ENCODE measurements at places on chromosomes 7 and 10.

DNA sequence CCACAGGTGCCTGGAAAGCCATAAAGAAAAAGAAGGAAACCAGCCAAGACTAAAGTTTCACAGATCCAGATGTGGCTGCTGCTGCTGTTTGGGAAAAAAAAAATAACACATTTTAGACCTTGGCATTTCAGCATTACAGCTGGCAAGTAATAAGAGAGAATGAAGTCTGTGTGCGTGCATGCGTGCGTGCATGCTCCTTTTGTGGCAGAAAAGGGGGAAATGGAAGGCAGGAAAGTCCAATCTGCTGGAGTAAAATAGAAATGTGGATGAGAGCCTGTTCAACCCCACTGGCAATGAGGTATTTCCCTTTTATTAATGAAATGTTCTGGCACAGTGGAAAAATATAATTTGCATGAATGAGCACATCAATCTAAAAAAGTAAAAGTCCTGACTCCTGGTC lies 137.0 kb upstream of the SEMA3A start:
- no peak overlapping the region for H3K27ac ChIP-seq
- H3K27me3 ChIP-seq, result no peaks in the 10 kb centered on the region
- H3K36me3 ChIP-seq, result no peaks in the 10 kb centered on the region
- H3K4me1 ChIP-seq, result no peaks in the 10 kb centered on the region
- no peak overlapping the region for H3K4me3 ChIP-seq

- no peaks in the 10 kb centered on the region for H3K4me1 ChIP-seq
- H3K27ac ChIP-seq, result no peak overlapping the region
- no peaks in the 10 kb centered on the region for H3K36me3 ChIP-seq
- no peak for DNase-seq
- no peak overlapping the region for H3K4me3 ChIP-seq
Measured at GRCh38 chr10:68132391-68132790, 23.1 kb downstream of the MYPN start.

DNA sequence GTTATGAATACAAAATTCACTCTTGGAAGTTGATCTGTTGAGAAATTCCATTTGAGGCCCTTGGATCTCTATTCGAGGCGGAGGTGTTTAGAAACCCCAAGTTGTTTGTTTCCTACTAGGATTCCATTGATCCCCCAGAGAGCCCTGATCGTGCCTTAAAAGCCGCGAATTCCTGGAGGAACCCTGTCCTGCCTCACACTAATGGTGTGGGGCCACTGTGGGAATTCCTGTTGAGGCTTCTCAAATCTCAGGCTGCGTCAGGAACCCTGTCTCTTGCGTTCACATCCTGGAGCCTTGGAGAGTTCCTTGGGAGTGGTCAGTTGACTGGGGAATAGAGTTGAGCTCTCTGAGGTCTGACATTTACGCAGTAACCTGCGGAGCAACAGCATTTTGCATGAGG lies 1.2 kb downstream of the CFAP69 start:
- H3K4me1 ChIP-seq, result peaks cover 18% of the 10 kb centered on the region
- H3K27me3 ChIP-seq, result peaks cover 9% of the 10 kb centered on the region
- peak overlapping the region; percentile 85 for H3K27ac ChIP-seq
- peak overlapping the region; percentile 86 for H3K4me3 ChIP-seq

DNA sequence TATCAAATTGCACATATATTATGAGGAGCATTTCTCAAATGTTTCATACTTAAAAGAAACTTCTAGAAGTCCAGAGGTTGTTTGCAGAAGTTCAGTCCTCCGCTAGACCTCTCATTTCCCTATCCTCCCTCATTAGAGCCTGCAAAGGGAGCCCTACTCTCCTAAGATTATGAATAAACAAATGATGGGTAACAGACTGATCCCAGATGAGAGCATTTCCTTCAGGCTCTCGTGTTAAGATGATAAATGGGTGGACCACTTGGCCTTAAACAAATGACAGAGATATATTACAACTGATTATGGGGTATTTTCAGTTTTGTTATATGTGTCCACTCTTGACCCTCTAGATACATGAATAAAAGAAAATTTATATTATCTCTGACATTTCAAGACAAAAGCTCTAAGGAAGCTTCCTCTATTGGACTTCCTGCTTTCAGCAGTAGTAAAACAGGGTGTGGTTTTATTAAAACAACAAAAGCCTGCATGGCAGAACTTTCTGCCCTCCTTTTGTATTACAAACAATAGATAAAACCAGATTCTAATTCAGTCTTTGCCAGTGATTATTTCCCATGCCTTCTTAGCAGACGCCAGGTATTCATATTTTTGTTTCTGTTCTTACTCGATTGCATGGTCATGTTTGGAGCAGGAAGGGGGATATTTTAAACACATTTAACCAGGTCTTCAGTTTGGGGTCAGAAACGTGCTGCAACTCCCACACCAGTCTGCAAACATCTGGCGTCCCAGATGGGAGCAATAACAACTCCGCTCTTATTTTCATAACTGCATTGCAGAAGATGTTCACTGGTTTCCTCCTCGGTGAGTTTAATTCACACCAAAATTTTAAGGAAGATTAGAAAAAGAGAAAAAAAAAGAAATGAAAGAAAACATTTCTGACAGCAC lies 52.4 kb upstream of the FAM204A start:
- no peaks in the 10 kb centered on the region for H3K27me3 ChIP-seq
- DNase-seq, result no peak

DNA sequence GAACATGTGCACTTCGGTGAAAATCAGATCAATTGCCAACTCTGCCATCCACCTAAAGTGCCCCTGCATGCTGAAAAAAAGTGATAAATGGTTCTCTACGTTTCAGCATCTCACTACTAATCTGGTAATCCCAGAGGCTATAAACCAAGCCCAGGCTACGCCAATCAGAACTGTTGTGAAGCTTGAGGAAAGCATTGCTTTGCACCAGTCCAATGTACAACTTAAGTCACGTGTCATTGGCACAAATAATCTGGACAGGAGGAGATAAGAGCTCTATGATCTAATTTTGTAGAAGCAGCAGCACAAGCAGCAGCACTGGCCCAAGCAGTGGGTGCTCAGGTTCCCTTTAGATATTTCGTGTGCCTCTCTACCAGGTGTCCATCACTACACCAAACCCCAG lies 4.4 kb upstream of the EGR2 start:
- no peak overlapping the region for H3K27ac ChIP-seq
- peaks cover 56% of the 10 kb centered on the region for H3K27me3 ChIP-seq
- no peak for DNase-seq
- H3K4me1 ChIP-seq, result peaks cover 18% of the 10 kb centered on the region

DNA sequence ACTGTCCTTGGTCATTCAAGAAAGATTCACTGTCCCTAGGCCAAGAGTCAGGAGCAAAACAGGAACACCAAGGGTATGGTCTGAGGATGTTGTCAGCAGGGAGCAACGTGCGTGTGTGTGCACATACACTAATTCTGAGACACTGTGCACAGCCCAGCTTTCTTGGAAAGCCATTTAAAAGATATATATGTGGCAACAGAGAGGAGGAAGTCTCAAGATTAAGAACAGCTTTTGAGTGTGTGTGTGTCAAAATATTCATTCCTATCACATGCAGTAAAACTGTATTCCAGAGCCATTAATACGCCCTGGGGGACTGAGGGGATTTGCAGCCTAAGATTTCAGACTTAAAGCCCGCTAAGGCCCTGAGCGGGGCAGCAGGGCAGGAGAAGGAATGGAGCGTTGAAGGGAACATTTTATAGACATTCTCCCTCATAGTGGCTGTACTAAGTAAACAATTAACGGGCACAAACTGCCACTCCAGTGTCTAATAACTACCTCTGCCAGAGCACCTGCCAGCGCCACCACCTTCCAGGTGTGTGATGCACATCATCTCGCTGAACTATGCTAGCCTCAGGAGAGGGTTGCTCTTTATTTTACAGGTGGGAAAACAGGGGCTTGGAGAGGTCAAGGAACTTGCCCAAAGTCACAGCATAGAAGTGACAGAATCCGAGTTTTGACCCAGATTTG lies 2.0 kb downstream of the NOD1 start:
- peak overlapping the region; percentile 53 for H3K4me3 ChIP-seq
- H3K4me1 ChIP-seq, result peaks cover 6% of the 10 kb centered on the region
- H3K36me3 ChIP-seq, result no peaks in the 10 kb centered on the region
- no peak overlapping the region for H3K27ac ChIP-seq
- H3K27me3 ChIP-seq, result peaks cover 17% of the 10 kb centered on the region
- no peak for DNase-seq

GRCh38 chr7:4738711-4739527 lies 36.5 kb upstream of the AP5Z1 start:
- H3K27me3 ChIP-seq, result no peaks in the 10 kb centered on the region
- peaks cover 13% of the 10 kb centered on the region for H3K36me3 ChIP-seq
- peak overlapping the region; percentile 99 for H3K27ac ChIP-seq
- H3K4me3 ChIP-seq, result peak overlapping the region; percentile 57
- no peak for DNase-seq

- no peaks in the 10 kb centered on the region for H3K27me3 ChIP-seq
- H3K36me3 ChIP-seq, result no peaks in the 10 kb centered on the region
- no peak overlapping the region for H3K27ac ChIP-seq
Measured at GRCh38 chr10:128414568-128414967, 288.3 kb upstream of the MKI67 start.

GRCh38 chr10:61399406-61399805 lies 53.8 kb downstream of the TMEM26 start:
- peaks cover 16% of the 10 kb centered on the region for H3K4me1 ChIP-seq
- H3K4me3 ChIP-seq, result no peak overlapping the region
- no peak overlapping the region for H3K27ac ChIP-seq
- H3K36me3 ChIP-seq, result no peaks in the 10 kb centered on the region

DNA sequence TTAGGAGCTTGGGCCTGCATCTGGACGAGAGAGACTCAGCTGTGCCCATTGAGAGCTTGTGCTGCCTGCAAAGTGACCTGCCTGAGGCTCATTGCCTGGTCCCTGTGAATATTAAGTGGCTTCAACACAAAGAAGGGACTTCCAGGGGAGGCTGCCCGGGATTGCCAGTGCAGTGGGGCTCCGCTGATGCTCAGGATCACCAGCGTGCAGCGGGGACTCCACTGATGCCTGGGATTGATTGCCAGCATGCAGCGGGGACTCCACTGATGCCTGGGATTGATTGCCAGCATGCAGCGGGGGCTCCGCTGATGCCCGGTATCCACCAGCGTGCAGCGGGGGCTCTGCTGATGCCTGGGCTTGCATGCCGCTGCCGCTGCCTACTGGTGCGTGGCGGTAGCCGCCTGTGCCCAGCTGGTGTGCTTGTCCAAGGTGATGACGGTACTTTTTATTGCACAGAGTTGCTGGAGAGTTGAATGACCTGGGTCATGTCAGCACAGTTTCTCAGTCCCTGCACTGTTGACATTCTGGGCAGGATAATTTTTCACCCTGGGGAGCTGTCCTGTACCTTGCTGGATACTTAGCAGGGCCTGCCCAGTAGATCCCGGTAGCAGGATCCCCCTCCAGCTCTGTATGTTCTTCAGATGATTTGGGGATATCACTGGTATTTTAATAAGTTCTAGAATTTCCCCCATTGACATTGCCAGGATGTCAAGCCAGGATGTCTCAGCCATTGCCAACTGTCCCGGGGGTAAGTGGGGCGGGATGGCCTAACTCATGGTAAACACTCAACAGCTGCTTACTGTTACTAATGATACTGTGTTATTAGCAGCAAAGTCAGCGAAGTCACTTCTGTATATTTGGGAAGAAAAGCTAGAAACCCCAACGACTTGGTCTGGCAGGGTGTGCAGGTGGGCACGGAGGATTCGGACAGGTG lies 13.0 kb downstream of the DOCK1 start:
- no peak for DNase-seq
- H3K4me3 ChIP-seq, result no peak overlapping the region
- H3K27ac ChIP-seq, result no peak overlapping the region
- peaks cover 21% of the 10 kb centered on the region for H3K36me3 ChIP-seq
- H3K4me1 ChIP-seq, result peaks cover 15% of the 10 kb centered on the region

DNA sequence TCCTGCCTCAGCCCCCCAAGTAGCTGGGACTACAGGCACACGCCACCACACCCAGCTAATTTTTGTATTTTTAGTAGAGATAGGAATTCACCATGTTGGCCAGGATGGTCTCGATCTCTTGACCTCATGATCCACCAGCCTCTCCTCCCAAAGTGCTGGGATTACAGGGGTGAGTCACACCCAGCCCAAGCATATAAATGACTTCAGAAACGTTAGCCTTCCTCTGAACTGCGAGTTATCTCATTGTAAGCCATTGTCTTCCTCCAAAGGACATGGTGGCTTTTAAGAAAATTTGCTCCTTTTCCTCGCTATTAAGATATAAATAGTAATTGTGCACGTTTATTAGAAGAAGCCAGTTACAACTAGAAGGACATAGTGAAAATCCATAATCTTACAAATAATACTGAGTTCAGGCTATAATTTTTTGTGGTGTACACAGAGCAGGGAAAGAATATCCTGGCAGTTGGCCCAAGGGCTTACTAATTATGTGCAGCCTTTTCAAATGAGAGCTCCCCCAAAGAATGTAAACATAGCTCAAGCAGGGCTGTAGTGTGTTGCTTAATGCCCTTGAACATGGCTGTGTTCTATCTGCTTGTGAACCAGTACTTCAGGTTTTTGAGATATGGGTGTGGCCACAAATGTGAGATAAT lies 495.8 kb downstream of the PARD3 start:
- peaks cover 25% of the 10 kb centered on the region for H3K4me1 ChIP-seq
- no peak overlapping the region for H3K4me3 ChIP-seq
- peak overlapping the region; percentile 78 for H3K27ac ChIP-seq
- H3K36me3 ChIP-seq, result peaks cover 23% of the 10 kb centered on the region

DNA sequence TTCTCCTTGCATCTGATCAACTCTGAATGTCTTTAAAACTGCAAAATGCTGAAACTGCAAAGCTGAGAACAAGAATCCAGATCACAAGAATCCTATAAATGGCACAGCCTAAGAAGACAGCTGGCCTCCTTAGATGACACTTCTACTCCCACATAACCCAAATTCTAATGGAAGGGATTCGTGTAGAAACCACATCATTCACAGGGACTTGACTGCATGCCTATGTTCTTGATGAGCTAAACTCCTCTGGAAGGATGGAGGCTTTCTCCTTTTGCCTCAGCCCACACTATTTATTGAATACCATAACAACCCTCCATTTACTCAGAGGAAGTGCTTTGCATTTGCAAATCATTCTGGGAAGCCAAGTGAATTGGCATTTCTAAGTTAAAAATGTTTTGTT lies 252.5 kb upstream of the VWC2 start:
- H3K4me1 ChIP-seq, result peaks cover under 1% of the 10 kb centered on the region
- no peak overlapping the region for H3K4me3 ChIP-seq
- DNase-seq, result no peak
- no peak overlapping the region for H3K27ac ChIP-seq
- H3K36me3 ChIP-seq, result no peaks in the 10 kb centered on the region
